ENCODE measurements at places on chromosomes 12 and 14. TPM values are rescaled to one million over a fixed set of nuclear protein-coding genes. Genes with fewer than 3 reads are reported as not detected.
A peak's percentile ranks its signal among the peaks of the same experiment; 100 is the strongest.

DNA sequence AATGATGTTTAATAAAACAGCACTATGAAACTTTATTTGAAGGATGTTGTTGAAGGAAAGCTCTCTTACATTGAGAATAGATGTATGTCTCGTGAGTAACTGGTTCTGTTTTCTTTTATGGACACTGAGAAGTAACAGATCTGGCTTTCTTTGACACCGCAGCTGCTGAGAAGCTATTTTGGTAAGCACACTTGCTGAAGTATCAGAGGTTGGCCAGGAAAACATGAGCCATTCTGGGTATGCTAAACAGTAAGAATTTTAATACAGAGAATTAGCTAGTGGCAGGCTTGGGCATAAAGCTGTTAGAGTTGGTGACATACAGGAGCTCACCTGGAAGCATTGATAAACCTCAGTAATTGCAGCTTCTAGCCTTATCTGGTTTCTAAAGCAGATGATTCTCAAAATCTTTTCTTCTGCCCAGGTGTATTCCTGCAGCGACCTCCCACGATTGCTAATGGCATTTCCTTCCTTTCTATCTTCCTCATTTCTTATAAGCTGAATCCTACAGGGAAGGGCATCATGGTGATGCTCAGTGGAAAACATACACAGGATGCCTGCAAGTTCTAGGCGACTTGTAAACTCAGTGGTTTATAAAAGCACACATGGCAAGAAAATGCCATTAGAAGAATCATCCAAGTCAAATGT lies 291.6 kb upstream of the SLC16A7 start:
- no peak for DNase-seq

UBE3B gene
- total RNA-seq, result 49.7 TPM

GRCh38 chr14:105488781-105489541 lies 2.1 kb upstream of the TEDC1 start:
- no peak for DNase-seq

DNA sequence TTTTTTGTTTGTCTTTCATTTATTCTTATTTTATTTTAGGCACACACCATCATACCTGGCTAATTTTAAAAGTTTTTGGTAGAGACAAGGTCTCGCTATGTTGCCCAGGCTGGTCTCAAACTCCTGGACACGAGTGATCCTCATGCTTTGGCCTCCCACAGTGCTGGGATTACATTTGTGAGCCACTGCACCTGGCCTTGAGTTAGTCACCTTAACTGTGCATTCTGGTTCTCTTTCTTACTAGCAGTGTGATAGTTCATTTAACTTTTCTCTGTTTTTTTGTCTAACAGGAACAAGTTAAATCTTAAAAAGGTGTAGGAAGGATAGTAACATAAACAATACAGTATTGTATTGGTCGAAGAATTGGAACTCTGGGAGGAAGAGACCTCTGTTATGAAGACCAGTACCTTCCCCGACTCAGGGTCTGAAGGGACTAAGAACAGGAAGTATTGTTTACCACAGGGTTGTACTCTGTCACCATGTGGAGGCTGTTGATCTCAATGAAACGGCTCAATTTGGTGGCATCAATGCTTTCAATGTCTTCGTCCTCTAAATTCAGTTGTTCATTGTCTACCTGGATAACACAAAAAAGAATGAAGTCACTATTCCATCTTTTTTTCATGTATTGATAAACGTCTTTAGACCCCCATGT lies 17.7 kb downstream of the ERP27 start:
- DNase-seq, result no peak

- no peak for DNase-seq
These were observed 17.0 kb downstream of the TMPRSS12 start for GRCh38 chr12:50859621-50860310.

DNA sequence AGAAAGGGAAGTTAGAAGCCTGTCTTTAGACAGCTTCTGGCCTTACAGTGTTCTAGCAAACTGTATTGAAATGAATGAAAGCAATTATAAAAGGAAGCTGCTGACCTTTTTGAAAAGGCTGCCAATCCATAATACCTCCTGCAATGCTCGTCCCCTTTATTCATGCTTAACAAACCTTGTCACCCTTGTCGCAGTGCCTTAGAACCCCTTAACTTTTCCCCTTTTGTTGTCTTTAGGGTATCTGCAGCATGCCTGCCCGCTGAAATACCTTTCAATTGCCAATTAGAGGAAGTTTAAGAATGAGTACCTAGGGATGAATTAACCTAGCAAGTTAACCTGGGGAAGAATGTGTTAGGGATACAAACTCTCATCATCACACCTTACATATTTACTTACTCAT lies 731.2 kb downstream of the RERGL start:
- DNase-seq, result no peak

GRCh38 chr12:56728139-56728861 lies 3.2 kb upstream of the NACA start:
- DNase-seq, result no peak

DNA sequence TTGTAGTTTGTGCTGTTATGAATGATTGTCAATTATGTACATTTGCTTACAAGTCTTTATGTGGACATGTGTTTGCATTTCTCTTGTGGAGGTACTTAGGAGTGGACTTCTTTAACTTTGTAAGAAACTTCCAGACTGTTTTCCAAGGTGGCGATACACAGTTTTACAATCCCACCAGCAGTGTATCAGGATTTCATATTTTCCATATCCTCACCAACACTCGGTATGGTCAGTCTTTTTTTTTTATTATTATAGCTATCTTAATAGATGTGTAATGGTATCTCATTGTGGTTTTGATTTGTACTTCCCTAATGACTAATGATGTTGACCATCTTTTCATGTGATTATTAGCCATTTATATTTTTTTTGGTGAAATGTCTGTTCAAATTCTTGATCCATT lies 73.7 kb upstream of the KCNH3 start:
- DNase-seq, result no peak

- peak; percentile 93 for DNase-seq
These were observed at the start of gene WASHC3 for GRCh38 chr12:102061560-102062418. Gene WASHC3 (minus strand): TSS chr12:102061991. CDS start chr12:102061962, 29 bp downstream.

GRCh38 chr14:100422556-100423316 lies 99.6 kb downstream of the SLC25A47 start:
- peak; percentile 63 for DNase-seq

DNA sequence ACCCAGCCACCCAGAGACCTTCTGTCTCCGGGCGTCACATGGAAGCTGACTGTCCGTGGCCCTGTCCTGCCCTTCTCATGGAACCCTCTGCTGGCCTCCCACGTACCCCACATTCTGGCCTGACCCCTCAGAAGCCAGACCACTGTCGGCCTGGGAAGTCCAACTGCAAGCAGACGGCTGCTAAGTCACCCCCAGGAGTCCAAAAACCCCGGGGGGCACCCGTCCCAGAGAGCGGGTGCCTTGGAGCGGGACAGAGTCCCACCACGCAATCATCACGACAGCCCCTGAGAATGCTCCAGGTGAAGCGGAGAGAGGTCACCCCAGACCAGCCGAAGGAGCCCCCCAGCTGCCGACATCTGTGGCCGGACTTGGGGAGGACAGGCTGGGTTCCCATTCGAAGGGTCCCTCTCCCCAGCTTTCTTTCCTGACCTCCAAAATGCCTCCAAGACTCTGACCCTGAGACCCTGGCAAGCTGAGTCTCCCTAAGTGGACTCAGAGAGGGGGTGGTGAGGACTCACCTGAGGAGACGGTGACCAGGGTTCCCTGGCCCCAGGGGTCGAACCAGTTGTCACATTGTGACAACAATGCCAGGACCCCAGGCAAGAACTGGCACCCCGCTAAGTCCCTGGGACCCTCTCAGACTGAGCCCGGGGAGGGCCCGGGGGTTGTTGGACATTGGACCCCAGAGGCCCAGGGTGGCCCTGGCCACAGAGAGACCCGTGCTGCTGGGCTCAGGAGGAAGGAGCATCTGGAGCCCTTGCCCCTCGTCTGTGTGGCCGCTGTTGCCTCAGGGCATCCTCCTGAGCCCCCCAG lies 337.1 kb downstream of the TMEM121 start:
- DNase-seq, result no peak

DNA sequence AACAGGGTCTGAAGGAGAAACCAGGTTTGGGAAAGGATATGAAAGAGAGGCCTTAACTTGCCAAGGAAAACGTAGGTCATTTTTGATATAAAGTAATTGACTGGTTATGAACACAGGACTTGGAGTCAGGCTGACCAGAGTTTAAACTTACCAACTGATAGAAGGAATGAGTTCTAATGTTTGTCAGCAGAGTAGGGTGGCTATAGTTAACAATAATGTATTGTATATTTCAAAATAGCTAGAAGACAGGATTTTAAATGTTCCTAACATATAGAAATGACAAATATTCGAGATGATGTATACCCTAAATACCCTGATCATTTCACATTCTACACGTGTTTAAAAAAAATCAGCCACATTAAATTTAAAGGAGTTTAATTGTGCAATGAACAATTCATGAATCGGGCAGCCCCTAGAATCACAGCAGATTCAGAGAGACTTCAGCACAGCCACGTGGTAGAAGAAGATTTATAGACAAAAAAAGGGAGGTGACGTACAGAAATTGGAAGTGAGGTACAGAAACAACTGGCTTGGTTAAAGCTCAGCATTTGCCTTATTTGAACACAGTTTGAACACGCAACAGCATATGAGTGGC lies 52.5 kb upstream of the PLEKHG7 start:
- no peak for DNase-seq

DNA sequence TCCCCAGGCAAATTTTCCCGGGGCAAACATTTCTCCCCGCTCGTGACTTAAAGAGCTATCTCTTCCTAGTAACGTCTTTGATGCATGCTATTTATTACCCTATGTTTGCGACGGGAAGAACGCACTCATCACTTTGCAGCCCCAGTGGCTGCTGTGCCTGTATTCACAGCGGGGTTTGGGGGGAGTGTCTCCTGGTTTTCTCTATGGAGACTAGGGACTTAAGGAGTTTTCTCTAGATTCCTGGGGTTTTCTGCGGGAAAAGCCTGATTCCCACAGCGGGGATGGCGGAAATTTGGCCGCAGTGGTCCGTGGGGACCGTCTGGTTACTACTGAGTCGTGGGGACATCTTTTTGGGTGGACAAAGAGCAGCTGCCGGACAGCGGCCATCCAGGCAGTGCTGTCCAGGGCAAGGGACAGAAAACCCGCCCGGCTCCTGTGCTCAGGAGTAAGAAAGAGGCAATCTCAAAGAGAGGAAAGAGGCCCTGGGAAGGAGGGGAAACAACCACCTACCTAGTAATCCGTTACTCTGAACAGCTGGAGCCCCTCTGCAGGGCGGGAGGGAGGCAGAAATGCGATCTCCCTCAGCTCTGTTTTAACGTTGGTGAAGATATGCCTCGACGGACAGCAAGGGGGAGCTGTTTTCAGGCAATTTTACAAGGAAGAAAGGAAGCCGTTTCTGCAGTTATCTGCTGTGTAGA lies 771 bp upstream of the AVPR1A start:
- peak; percentile 42 for DNase-seq

DNA sequence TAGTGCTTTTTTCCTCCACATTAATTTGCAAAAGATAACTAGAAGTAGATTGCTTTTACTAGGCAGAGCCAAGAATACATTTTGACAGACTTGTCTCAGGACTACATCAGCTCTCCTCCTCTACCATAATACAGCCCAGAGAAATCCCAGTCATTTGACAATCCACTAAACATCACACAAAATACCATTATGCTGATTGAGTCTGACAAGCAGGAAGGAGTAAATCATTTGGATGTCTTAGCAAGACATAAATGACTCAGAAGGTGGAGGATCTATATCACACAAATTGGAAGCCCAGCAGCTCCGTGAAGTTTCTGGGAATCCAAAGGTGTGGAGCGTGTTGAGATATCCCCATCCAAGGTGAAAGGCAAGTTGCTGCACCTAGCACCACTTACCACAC lies 75.4 kb upstream of the FKBP4 start:
- DNase-seq, result no peak

VAMP1 gene
- total RNA-seq, result 20.3 TPM

TAS2R13 gene
- 1.7 TPM for total RNA-seq

RNASE1 gene
- total RNA-seq, result not detected
